Activated CD8-positive, alpha-beta memory T cell treated with anti-CD3 and anti-CD28 coated beads for 1 hour (primary cell): ENCODE measurements at places on chromosomes 1 and 21.
A peak's percentile ranks its signal among the peaks of the same experiment; 100 is the strongest.

- no peak for DNase-seq
Observed at GRCh38 chr1:164804366-164804765, 245.4 kb downstream of the PBX1 start.

GRCh38 chr1:214272964-214273533 lies 7.9 kb upstream of the SMYD2 start:
- no peak for DNase-seq

DNA sequence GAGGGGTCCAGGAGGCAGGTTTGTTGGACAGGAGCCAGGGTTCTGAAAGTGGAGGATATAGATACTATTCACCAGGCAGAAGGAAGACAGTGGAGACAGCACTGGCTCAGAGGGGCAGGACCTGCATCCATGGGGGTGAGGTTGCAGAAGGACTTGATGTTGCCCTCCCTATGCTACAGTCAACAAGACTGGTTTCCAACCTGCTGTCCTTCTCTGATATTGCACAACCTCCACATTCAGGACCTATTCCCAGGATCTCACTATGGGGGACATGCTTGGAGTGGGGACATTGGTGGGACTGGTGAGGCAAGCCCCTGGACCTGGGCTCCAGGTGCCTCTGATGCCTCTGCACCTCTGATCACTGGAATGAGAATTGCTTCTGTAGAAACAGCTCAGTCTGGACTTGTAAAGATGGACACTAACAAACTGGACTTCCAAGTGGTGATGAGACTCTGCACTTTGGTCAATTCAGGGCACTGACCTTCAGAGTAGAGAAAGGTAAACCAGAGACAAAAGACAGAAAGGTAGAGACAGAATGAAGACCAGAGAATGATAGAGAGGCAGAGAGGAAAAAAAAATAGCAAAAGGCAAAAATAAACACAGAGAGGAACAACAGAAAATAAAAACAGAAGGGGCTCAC lies 1.6 kb downstream of the SMCP start:
- DNase-seq, result no peak

DNA sequence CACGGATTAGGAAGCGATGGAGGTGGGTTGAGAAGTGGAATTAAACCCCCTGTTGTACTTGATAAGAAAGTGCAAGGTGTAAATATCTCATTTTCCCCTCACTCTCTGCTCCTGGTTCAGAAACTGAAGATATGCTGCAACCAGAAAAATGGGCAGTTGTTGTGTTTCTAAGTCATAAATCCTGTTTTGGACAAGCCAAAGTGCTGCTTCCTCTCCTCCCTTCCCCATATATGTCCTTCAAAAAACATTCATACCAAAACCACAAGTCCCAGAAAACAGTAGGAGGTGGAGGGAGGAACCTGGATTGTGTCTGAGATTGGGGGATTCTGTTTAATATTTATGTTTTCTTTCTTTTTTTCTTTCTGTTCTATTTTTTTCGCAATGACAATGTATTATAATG lies 13.6 kb upstream of the ZNF362 start:
- DNase-seq, result no peak

DNA sequence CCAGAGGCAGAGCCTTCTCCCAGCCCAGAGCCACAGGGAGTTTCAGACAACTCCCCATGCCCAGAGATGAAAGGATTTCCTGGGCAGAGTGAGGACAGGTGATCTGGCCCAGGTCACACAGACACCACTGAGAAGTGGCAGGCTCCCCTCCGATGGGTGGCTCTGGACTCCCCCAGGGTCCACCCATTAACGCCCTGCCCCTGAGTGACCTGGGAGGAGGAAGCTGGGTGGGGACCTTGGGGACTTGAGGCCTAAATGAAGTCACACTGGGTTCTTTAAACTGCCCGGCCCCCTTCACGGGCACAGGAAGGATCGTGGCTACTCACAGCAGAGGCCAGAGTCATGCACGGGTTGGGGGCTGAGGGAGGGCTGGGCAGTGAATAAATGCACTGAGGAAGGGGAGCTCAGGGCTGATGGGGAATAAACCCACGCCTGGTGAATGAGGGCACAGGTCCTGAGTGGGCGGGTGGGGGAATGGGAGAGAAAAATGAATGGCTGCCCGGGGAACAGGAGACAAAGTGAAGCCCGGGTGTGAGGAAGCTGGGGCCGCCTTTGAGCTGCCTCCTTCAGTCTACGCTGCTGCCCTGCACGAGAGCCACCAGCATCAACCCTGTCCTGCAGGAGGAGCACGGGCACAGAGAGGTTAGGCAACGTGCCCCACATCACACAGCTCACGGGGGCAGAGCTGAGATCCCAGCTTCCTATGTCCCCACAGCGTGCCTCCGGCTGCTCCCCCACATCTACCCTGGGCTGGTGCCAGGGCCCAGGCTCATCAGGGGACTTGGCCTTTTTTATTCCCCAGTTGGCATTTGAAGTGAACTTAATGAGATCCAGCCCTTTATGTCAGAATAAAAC lies 404.3 kb downstream of the MATN1 start:
- DNase-seq, result no peak

- no peak for DNase-seq
Observed at GRCh38 chr1:209305221-209305954, 278.1 kb upstream of the CAMK1G start.

GRCh38 chr1:200908191-200908868 lies 13.6 kb downstream of the INAVA start:
- DNase-seq, result no peak

- DNase-seq, result no peak
Observed at GRCh38 chr1:29504196-29504595, 267.9 kb downstream of the PTPRU start.

DNA sequence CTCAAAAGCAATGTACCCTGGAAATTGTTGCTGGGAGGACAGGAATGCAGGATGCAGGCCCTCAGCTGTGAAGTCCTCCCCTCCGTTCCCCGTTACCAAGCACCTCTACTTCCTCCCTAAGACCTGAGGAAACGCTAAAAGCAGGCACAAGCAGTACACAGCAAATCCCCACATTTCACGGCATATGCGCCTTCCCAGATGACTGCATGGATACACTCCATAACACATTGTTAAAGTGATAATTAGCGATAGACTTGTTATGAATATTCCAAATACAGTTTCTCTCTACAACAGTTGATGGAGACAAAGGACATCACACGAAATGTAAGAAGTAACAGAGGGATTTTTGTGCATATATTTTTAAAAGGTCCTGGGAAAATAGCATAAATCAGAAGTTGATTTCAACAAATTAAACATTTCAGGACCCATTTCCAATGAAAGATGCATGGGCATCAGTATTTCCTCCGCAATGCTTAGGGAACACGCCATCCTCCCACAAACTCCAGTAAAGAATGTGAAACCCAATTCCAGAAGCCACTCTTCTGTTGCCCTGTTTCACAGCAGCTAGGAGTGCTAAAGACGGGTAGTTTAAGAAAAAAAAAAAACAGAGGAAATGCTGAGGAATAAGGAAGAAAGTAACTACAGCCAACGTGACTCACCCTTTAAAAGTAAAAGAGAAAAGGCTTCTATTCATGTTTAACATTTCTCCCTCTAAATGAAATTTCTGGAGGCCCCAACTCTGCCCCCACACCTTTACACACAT lies 75.5 kb downstream of the HIVEP3 start:
- DNase-seq, result no peak

- DNase-seq, result no peak
Observed at GRCh38 chr1:40161888-40162397, 756 bp downstream of the RLF start.

DNA sequence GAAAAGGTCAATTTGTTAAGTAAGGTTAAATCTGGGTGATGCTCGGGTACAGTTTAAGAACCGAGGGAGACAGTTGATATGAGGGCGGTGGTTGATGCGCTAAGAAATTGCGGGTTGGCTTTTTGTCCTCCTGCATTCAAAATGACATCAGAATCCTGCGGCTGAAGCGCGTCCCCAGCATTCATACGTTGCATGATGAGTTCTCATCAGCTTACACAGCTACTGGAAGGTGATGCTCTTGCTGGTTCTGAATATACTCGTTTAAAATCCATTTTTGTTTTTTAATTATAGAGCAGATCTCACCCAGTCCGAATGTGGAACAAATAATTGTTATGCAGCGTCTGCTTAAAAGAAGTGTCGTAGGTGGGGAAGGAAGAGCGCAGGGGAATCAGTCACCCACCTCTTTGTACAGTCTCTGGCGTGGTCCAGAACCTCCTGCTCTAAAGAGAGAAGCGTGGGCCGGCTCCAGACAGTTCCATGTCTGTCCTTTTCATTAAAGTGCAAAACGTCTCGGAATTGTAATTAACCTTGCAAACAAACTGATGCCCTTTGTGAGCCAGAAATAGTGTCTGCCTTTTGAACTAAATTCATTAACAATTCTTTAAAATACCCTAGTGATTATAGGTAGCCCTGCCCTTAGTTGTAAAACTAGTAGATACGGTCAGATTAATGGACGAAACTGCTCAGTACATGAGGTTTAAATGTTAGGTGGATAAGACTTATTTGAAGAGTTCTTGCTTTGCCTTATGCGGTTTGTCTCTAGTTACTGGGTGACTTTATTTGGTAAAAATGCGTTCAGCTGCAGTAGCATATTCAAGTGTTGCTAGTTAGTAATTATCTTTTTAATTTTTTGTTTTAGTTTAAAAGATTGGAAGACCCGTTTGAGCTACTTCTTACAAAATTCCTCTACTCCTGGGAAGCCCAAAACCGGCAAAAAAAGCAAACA lies 741 bp downstream of the RGS2 start:
- peak; percentile 21 for DNase-seq

DNA sequence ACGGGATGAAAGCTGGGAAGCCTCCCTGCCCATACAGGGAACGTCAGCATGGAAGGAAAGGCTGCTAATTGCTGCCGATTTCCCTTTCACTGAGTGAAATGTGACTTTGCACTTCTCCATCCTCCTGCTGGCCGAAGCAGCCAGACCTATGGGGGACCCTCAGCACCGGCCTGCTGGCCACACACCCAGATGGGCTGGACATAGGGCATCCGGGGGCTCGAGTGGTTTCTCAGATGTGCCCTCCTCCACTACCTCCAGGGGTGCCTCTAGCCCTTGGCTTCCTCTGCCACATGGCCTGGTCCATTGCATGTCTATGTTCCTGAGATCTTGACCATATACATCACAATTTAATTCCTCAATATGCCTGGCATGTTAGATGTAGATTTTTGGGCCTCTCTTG lies 79.7 kb downstream of the LRRN2 start:
- no peak for DNase-seq

- DNase-seq, result no peak
Observed at GRCh38 chr1:59229138-59229537, 67.8 kb upstream of the FGGY start.

GRCh38 chr1:53104289-53104913 lies 38.0 kb downstream of the SLC1A7 start:
- no peak for DNase-seq

DNA sequence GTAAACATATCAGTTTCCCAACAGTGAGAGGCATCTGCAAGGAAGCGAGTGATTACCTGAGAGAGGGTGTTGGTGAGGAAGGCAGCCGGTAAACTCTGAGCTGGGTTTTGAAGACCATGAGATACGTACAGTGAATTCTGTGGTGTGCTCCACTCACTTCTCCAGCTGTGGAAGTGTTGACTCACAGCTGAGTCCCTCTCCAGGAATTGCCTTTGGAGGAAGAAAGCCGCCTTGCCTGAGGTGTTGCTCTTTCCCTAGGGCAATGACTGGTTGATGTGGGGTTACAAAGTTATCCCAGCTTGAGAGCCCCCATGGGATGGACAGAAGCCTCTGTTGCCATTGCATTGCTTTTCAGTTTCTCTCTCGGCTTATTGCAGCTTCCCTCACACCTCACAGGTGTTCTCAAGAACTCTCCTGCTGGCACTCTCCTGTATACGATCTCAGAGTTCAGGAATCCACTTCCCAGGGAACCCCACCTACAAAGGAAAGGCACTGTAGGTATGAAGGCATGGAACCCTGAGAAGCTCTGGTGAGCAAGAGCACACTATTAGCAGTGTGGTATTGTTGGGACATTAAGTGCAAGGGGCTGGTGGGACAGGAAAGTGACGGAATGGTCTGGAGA lies 10.8 kb downstream of the NHLH1 start:
- DNase-seq, result no peak

DNA sequence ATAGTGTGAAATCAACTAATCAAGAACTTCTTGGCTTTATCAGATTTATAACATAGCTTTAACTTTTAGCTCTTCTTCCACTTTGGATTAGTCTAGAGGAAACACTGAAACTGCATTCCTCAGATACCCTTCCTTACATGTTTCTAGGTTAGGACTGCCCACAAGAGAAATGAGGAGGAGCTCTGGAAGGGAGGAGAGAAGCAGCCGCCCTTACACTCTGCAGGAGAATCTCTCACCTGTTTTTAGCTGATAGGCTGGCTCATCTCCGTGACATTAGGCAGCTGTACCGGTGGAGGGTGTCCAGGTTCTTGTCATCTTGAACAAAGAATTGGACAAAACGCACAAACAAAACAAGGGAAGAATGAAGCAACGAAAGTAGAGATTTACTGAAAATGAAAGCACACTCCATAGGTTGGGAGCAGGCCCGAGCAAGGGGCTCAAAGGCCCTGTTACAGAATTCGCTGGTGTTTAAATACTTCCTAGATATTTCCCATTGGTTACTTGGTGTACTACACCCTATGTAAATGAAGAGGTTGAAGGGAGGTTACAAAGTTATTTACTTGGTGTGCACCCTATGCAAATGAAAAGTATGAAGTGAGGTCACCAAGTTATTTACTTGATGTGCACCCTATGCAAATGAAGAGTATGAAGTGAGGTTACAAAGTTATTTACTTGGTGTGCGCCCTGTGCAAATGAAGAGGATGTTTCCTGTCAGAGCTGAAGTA lies 524.9 kb upstream of the CHRM3 start:
- DNase-seq, result no peak

- DNase-seq, result no peak
Observed at GRCh38 chr1:185144233-185144632, 12.5 kb downstream of the TRMT1L start.

DNA sequence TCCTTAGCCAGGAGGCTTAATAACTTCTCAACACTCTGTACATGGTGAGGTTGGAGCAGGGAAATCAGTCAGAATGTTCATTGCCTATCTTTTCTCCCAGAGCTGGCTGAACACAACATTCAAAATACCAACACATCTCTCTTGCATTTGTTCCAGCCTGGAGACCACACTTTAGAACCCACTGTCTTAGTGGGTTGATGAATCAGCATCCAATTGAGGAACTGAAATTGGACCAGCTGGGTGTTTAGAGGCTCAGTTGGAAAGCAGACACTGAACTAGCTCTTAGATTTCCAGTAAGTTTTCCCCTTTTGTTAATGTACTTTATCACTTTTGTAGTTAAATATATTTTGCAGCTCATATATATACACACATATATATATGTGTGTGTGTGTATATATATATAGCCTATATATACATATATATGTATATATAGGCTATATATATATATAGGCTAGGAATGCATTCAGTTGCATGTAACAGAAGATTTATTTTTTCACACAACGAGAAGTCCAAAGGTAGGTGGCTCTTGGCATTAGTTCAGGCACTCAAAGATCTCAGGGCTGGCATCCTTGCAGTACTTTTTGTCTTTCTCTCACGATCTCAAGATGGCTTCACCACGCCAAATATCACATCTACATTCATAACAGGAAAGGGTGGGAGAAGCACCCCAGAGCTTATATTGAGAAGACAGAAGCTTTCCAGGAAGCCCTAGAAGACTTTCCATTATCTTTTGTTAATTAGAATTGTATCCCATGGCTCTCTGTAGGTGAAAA lies 35.0 kb upstream of the HUNK start:
- no peak for DNase-seq
